LoVo (cell line): ENCODE measurements at places on chromosomes 6 and 20.
A peak's percentile ranks its signal among the peaks of the same experiment; 100 is the strongest.

DNA sequence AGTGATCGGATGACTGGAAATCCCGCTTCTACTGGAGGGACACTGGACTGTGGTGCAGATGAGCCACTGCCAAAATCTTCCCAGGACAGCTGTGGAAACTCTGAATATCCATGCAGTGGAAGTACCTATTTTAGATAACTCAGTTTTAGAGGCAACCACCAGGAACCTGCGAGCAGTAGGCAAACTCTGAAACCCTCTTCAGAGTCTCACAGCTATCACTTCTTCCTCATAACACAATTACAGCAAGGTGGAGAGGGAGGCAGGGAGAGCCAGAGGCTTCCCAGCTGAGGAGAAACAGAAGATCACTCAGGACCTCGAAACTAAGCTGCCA is 322.8 kb upstream of the NT5E start:
- DNase-seq: no peak

DNA sequence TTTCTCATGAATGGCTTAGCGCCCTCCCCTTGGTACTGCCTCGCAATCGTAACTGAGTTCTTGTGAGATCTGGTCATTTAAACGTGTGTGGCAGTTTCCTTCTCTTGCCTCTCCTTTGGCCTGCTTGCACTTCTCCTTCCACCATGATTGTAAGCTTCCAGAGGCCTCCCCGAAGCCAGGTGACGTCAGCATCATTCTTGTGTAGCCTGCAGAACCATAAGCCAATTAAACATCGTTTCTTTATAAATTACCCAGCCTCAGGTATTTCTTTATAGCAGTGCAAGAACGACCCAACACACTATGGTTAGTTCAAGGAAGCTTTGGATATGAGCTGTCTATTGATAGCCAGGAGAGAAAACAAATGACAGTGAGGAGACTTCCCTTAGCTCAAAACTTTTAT is 29.5 kb upstream of the ADTRP start:
- no peak for DNase-seq

- DNase-seq: peak; percentile 76
Observed at GRCh38 chr6:3888153-3888957, 39.2 kb downstream of the FAM50B start.

GRCh38 chr20:35243986-35244385 is 17.5 kb downstream of the MMP24 start:
- no peak for DNase-seq

DNA sequence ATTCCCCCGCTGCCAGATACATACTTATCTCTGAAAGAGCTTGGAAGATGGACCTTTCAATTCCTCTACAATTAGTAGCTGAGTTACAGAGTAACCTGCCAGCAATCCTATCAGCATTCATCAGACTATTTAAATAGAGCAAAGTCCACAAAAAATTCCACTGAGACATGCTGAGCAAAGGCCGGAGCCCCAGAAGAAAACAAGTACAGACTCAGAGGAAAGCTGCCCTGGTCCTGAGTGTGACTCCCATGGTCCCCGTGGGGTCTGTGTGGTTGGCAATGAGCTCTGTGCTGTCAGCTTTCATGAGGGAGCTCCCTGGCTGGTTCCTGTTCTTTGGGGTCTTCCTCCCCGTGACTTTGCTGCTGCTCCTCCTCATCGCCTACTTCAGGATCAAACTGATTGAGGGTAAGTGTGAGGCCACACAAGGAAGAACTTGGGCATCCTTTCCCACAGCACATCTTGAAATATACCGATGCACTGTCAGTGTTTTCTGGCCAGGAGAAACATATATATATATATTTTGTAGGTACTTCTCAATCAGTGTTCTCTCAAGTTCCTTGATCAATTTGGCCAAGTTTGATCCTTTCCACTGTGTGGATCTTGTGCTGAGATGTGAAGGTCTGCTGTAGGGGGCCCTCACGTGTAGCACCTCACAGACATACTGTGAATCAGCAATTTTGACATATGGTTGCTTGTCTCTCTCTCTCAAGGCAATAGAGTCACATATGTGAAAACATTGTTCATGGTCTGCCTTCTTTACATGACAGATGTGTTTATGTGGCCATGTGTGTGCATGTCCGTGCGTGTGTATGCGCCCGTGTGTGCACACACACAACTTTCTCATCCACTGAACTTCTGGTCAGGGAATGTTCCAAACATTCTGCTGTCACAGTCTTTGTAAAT is at the start of gene SMLR1:
TSS of gene SMLR1 (plus strand) at position 160 of the 903 bp plus-strand sequence. CDS start at position 168, 8 bp downstream.
- DNase-seq: peak; percentile 26

DNA sequence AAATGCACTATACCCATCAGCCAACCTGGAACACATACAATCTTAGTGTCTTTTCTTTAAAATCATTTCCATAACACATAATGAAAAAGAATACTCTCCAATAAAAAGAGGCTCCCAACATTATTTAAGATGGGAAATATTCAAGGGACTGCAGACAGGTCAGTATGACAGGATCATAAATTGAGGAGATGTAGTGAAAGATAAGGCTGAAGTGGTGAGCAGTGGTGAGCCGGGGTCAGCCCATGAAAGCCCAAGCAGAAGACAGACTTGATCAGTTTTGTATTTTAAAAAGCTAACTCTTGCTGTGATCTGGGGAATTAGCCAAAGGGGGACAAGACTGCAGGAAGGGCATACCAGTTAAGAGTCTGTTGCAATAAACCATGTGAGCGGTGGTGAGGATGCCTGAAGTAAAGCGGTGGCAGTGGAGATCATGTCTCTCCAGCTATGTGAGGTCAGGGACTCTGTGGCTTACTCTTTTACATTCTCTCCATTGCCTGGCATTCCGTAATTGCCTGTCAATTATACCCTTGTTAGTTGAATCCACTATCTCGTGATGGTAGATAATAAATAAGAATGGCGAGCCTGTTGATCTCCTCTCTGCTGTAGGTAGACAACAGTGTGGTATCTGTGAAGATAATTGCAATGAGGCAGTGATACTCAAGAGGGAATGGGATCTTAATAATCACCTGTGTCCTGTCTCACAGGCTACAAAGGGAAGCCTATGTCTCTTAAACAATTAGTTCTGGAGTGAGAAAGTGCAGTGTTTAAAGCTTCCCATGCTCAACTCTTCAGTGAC is 97.4 kb downstream of the FILIP1 start:
- no peak for DNase-seq

DNA sequence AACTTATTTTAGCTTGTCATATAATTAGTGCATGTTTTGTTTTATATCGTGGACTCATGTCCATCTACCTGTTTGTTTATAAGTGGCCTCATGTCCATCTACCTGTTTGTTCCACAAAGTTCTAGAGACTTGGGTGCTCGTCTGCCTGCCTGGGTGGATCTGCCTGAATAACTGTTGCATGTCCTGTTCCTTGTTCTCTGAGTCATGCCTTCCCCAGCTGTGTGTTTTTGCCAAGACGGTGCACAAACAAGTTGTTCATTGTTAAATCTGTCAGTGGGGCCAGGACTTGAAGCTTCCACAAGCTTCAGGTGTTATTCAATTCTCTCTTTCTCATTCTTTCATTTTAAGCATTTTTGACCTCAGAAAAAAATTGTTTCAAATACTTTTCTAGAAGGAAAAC is 358.0 kb upstream of the CITED2 start:
- peak; percentile 3 for DNase-seq

- DNase-seq: no peak
Observed at GRCh38 chr20:9491324-9491723, 23.1 kb upstream of the LAMP5 start.

DNA sequence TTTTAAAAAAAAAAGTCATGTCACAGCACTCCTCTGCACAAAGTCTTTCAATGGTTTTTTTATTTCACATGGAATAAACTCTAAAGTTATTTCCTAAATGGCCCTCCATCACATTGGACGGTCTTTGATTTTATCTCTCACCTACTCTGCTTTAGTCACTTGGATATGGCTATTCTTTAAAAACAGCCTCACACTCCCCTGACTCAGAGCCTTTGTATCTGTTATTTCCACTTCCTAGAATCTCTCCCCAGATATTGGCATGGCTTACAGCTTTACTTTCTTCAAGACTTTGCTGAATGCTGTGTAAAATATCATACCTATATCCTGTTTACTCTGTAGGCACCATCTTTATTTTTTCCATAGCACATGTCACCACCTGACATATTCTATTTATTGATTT is 194.7 kb upstream of the MCHR2 start:
- no peak for DNase-seq

DNA sequence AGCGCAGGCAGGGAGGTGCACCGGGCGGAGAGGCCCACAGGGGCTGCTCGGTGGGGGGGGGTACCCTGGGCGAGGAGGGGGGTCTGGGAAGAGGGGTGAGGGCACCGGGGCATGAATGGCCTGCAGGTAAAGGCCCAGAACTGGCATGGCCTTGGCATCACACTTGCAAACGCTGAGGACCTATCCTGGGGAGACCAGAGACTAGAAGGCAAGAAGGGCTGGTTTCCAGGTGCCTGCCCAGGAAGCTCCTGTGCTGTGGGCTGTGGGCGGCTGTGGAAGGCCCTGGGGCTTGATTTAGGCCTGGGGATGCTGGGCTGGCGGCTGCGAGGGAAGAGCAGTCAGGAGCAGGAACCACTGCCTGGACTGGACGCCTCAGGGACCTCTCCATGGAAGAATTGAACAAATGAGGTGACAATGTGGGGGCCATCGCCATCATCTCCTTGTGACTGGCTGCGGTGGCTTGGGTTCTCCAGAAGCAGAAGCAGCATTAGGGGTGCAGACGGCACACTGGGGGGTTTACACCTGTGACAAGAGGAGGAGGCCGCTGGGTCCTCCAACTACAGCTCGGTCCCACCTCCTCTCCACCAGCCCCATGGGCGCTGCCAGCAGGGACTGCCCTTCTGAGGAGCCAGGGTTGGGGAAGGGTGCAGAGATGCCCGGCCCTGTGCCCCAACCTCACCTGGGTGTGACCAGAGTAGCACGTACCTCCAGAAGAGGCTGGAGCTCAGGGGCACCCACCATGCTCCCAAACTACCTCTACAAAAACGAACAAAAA is 32.1 kb upstream of the IRF4 start:
- no peak for DNase-seq

- peak; percentile 39 for DNase-seq
Observed at GRCh38 chr6:2982426-2983117, 11.2 kb upstream of the SERPINB6 start.

GRCh38 chr6:127706216-127706615 is 129.2 kb downstream of the C6orf58 start:
- no peak for DNase-seq

DNA sequence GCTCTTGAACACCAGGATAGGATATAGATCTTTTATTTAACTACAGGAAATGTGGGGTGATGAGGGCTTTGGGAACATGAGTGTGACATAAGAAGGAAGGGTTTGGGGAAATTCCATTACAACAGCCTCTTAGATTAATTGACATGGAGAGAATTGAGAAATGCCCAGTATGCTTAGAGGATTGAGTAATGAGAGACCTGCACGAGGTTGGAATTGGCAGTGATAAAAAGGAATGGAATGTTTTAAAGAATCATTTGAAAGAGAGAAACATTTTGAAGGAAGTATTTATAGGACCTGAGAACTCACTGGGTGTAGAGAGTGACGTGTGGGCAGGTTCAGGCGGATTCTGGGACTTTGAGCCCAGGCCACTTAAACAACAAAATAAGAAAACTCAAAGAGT is 227.0 kb downstream of the BMP2 start:
- no peak for DNase-seq

DNA sequence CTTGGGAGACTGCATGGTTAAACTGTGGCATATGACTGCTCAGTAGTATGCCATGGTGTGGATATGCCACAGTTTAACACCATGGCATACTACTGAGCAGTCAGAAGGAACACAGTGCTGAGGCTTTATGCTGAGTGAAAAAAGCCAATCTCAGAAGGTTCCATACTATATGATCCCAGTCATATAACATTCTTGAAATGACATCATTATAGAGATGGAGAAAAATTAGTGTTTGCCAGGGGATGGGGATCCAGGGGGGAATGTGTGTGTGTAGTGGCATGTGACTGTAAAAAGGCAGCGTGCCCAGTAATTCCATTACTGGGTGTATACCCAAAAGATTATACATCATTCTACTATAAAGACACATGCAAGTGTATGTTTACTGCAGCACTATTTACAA is 85.8 kb downstream of the FOXF2 start:
- no peak for DNase-seq

DNA sequence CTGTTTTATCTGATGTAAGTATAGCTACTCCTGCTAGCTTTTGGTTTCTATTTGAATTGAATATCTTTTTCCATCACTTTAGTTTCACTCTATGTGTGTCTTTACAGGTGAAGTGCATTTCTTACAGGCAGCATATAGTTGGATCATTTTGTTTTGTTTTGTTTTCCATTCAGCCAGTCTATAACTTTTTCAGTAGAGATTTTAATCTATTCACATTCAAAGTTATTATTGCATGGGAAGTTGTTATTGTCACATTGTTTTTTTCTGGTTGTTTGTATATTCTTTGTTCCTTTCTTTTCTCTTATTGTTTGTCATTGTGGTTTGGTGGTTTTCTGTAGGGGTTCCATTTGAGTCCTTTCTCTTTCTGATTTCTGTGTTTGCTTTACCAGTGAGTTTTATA is 151.2 kb downstream of the PDE10A start:
- DNase-seq: no peak

- DNase-seq: peak; percentile 77
Observed at GRCh38 chr6:47111685-47112084, 69.6 kb upstream of the ADGRF1 start.

DNA sequence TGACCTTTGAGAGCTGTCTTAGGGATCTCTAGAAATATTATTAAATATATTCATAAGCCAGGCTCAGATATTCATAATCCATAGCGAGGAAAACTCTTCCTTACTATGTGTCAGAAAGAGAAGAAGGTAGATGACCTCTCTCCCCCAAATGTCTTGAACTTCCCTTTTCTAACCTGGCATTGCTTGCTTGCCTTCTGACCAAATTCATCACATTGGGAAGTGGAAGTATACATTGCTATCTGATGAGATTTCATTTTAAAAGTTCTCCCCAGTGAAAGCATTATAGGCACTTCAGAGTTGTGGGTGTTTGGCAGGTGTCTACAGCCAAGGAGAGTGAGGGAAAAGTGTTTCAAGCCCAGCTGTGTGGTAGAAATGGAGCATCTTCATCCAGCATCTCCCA is 197.3 kb downstream of the ZFAND3 start:
- DNase-seq: no peak

DNA sequence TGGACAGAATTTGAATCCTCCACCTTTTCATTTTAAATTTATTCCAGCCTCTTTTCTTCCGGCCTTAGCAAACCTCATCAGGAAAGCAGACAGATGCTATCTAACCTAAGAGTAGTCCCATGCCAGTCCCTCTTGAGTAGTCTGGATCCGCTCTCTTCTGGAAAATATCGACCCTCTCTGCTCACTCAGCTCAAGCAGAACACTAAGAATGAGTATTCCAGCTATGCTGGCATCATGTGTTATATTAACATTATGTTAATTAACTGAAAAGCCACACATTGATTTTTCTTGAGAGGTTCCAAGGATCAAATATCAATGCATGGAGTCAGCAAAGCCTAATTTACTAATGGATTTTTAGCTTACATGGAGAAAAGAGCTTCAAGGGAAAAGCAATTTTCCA is 161.4 kb downstream of the ID4 start:
- no peak for DNase-seq

- no peak for DNase-seq
Observed at GRCh38 chr6:25928562-25929324, 1.7 kb downstream of the SLC17A2 start.

- DNase-seq: no peak
Observed at GRCh38 chr20:63518351-63518861, 2.2 kb upstream of the PPDPF start.
